ENCODE measurements at places on chromosomes 7 and 10. TPM values are rescaled to one million over a fixed set of nuclear protein-coding genes. Genes with fewer than 3 reads are reported as not detected.
A peak's percentile ranks its signal among the peaks of the same experiment; 100 is the strongest.

DNA sequence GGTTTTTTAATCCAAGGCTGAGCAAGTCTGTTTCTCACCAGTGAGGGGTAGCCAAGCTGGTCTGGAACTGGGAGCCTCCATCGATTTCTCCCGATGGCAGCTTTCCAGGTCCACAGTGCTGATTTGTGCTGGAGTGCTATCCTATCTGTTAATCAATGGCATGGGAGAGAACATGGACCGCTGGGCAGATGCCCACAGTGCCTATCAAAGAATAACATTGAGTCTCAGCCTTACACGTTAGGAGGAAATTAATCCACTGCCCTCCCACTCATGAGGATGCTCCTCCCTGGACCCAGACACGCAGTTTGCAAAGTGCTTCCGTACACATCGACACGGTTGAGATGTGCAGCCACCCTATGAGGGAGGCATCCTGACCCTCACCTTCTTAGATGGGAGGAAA lies 36.0 kb upstream of the CUX1 start:
- H3K27ac ChIP-seq, result no peak overlapping the region
- no peak overlapping the region for H3K4me3 ChIP-seq
- DNase-seq, result no peak
- no peaks in the 10 kb centered on the region for H3K36me3 ChIP-seq

GRCh38 chr10:76255241-76255640 lies 823.8 kb downstream of the LRMDA start:
- DNase-seq, result no peak
- no peak overlapping the region for H3K4me3 ChIP-seq
- no peak overlapping the region for H3K27ac ChIP-seq
- H3K36me3 ChIP-seq, result no peaks in the 10 kb centered on the region

GRCh38 chr7:91541641-91542040 lies 277.4 kb downstream of the FZD1 start:
- no peak for DNase-seq
- H3K36me3 ChIP-seq, result no peaks in the 10 kb centered on the region
- H3K4me1 ChIP-seq, result no peaks in the 10 kb centered on the region
- no peak overlapping the region for H3K27ac ChIP-seq
- no peaks in the 10 kb centered on the region for H3K27me3 ChIP-seq
- no peak overlapping the region for H3K4me3 ChIP-seq

The FAM200A gene
- 10.6 TPM for polyA plus RNA-seq

The ALKBH4 gene
- 10.0 TPM for polyA plus RNA-seq

GRCh38 chr10:133523631-133524203 lies 3.4 kb upstream of the CYP2E1 start:
- H3K36me3 ChIP-seq, result no peaks in the 10 kb centered on the region
- H3K27ac ChIP-seq, result no peak overlapping the region
- peaks cover 9% of the 10 kb centered on the region for H3K27me3 ChIP-seq
- no peak for DNase-seq
- no peak overlapping the region for H3K4me3 ChIP-seq

DNA sequence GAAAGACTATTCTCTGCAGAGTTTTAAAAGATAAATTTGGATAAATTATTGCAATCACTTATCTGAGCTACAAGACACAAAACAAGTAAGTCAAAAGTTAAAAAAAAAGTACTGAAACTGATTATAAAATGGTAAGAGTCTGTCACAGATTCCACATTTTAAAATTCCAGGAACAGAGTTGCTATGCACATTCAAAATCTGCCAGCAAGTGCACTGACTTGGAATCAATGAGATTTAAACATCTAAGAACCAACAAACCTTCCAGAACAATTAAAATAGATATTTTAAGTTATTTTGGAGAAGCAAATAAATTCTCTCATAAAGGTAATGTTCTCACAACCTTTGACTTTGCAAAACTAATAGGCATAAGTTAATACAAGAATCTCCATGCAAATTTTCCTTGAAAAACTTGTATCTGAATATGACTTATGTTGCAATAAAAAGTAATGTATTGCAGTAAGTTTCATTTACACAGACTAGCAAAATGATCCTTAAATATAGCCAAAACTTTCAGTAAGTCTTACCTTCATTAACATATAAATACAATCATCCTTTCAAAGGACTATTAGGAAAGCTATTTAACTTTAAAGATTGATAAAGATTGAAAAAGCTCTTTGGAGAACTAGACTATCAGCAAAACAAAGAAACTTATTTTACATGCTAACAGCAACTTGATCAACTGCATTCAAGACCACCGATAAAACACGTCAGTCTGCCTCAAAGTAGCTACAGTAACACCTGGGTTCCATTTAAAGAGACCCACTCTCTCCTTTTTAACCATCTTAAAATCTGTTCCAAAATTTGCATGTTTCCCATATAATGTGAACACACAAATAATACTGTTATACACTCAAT lies 4.4 kb downstream of the ETV1 start:
- H3K36me3 ChIP-seq, result no peaks in the 10 kb centered on the region
- no peaks in the 10 kb centered on the region for H3K4me1 ChIP-seq
- no peaks in the 10 kb centered on the region for H3K27me3 ChIP-seq
- no peak overlapping the region for H3K4me3 ChIP-seq

GRCh38 chr7:104584620-104585019 lies 256.2 kb downstream of the LHFPL3 start:
- no peak for DNase-seq
- H3K36me3 ChIP-seq, result no peaks in the 10 kb centered on the region
- H3K4me1 ChIP-seq, result no peaks in the 10 kb centered on the region
- H3K27me3 ChIP-seq, result no peaks in the 10 kb centered on the region

The BZW2 gene
- 68.1 TPM for polyA plus RNA-seq

GRCh38 chr7:14855033-14855794 lies 47.3 kb downstream of the DGKB start:
- H3K27ac ChIP-seq, result no peak overlapping the region
- no peaks in the 10 kb centered on the region for H3K36me3 ChIP-seq
- no peak overlapping the region for H3K4me3 ChIP-seq

The XRCC2 gene
- not detected for polyA plus RNA-seq

The TLL2 gene
- not detected for polyA plus RNA-seq

DNA sequence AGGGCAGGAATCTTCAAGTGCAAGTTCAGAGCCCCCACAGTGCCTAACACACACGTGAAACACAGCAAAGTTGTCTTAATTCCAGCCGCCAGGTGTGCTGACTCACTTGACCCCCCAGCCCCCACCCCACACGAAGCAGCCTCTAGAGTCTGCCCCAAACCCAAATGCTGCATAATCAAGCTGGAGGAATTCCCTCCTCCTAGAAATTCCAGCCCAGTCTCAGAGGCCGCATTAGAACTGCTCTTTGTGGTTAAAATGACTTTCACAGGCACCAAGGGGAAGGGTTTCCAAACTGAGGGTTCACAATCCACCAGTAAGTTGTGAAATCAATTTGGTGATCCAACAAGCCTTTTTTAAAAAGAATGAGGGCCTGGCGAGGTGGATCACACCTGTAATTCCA lies 67.0 kb upstream of the PLXNA4 start:
- no peaks in the 10 kb centered on the region for H3K27me3 ChIP-seq
- H3K36me3 ChIP-seq, result no peaks in the 10 kb centered on the region
- DNase-seq, result no peak
- H3K27ac ChIP-seq, result no peak overlapping the region

GRCh38 chr7:50595491-50596102 lies 30.4 kb upstream of the DDC start:
- peak; percentile 53 for DNase-seq
- no peaks in the 10 kb centered on the region for H3K27me3 ChIP-seq
- no peaks in the 10 kb centered on the region for H3K4me1 ChIP-seq
- no peak overlapping the region for H3K4me3 ChIP-seq

The C10orf53 gene
- polyA plus RNA-seq, result not detected
